LNCaP clone FGC (cell line): ENCODE measurements at places on chromosomes 7 and 10.

- no peak for DNase-seq
Observed at GRCh38 chr7:157876469-157877285, 539.9 kb downstream of the DNAJB6 start.

- DNase-seq, result no peak
Observed at GRCh38 chr10:47452495-47453140, 31.3 kb downstream of the ANXA8 start.

DNA sequence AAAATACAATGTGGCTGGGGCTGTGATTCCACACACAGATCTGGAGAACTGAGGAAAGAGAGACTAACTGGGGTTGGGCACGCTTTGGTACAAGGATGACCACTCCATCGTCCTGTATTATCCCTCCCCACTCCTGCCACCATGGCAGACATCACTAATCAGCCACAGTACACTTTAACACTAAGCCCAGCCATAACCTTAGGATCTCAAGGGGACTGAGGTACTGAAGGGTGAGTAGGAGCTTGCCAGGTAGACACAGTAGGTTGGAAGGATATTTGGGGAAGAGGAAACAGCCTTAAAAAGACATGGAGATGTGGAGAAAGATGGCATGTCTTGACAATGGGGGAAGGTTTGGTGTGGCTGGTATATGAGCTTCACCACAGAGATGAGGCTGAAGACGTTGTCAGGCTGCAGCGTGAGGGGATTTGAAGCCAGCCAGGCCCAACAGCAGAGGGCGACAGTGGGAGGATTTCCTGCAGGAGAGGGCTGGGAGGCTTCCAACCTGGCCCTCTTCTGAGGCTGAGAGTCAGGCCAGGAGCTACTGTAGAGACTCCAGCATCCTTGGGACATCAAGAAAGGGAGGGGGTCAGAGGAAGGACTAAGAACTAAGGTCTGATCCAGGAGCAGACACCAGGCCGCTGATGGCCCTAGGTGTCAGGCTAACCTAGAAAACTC is 58.6 kb upstream of the COL13A1 start:
- DNase-seq, result no peak

DNA sequence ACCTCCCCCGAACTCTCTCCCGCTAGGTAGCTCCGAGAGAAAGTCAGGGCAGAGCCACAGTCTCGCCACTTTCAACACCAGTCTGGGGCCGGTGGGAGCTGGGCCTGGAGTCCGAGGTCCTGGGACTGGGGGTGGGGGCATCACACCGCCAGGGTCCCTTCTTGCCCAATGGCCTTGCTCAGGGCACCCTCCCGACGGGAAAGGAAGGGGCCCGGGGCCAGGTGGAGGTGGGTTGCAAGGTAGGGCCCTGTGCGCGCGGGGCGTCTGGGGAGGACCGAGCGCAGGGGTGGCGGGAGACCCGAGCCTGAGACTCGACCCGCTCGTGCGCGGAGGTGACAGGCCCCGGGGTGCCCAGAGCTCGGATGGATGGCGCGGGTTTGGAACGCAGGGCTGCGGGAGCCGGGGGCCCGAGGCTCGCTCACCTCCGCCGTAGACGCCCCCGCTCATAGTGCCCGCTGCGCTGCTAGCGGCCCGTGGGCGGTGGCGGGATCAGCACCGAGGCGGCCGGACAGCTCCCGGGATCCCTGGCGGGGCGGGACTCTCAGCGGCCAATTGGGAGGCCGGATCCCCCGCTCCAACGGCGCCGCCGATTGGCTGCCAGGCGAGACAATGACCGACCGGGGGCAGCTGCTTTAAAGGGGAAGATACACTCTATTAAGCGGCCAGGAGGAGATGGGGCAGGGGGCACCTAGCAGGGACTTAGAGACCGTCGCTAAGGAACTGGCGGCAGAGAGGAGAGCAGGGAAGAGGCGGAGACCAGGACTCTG is at the start of gene ACTL6B:
TSS of gene ACTL6B (minus strand) at position 541 of the 767 bp plus-strand sequence. CDS start at position 447, 94 bp downstream.
- DNase-seq, result no peak

DNA sequence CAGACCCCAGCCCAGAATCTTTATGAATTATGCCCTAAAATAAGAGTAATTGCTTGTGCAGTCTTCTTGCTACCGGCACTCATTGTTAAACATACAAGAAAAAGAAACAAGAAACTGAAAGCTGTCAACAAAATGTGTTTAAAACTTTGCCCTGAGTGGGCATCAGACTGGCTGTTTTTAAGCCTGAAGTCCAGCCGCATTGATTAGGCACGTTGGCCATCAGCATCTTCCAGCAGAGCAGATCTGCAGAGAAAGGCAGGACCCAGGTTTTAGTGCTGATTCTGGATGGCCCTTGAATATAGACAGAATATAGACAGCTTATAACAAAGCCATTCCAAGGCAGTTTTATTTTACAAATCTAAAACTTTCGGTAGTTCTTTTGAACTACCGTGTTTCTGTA is 102.8 kb downstream of the POLL start:
- DNase-seq, result no peak

DNA sequence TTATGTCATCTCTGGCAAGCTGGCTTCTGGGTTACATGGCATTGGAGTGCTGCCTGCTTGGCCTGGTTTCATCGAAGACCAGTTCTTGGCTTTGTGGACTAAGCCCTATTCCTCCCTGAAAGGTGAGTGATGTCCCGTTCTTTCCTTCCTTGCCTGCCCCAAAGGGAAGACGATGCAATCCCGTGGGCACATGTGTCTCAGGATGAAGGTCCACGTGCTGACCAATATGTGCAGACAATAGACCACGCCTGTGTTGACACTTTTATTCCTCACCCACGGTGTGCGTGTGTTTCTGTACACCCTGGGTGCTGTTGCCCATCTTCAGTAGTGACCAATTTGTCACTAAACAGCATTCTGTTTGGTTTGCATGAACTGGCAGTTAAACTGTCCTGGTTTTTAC is 28.6 kb upstream of the SHH start:
- no peak for DNase-seq

GRCh38 chr10:7787150-7787856 is 490 bp downstream of the KIN start:
- no peak for DNase-seq

DNA sequence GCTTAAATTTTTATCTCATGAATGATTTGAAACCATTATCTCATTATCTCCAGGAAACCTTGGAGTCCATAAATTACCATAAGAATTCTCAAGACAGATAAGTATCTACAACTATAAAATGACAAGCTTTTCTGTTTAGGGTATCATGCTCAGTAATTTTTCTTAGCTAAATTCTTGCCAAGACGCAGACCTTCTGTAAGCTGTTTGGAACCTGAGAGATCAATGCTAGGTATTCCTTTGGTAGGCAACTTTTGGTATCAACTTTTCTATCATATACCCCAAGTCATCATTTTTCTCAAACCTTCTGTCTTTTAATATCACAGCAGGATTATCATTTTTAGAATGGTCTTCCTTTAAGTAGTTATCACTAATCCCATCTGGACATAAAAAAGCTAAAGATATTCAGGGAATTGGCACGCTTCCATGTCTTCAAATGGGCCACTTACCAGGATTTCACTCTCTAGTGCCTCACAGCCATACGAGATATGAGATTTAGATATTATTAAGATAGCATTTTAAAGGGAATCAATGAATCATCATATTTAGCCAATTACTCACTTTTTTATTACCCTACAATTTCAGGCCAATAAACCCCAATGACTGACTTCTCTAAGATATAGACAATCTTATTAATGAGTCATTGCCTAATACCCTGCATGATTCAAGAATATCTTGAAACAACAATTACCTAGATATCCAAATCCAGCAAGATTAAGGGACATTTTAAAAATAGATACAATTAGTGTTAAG is 544.1 kb downstream of the HTR7 start:
- DNase-seq, result no peak

- peak; percentile 74 for DNase-seq
Observed at GRCh38 chr7:26365077-26365900, 73.6 kb downstream of the SNX10 start.

DNA sequence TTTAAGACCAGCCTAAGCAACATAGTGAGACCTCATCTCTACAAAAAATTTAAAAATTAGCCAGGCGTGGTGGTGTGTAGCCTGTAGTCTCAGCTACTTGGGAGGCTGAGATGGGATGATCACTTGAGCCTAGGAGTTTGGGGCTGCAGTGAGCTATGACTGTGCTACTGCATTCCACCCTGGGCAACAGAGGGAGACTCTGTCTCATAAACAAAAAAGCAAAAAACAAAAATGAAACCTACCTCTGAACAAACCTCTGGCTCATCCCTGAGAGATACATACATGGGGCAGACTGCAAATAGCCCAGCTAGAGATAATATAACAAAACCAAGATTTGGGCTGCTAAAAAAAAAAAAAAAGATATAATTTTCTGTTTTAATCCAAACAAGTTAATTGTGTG is 19.5 kb downstream of the C10orf67 start:
- DNase-seq, result no peak

DNA sequence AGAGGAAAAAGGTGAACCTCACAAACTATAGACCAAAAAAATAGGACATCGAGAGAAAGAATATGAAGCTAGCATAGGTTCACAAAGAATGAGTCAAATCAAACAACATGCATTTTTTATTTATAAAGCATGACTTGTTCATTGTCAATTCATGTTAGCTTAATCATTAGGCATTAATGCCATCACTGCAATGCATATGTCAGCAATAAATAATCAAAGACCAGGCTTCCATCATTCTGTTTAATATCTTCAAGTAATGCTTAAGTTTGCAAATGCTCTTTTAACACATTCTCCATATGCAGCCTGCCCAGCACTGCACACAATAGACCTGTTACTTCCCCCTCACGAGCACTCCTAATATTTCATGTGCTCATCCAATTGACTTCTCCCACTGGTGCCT is 8.9 kb upstream of the MAGI2 start:
- no peak for DNase-seq

DNA sequence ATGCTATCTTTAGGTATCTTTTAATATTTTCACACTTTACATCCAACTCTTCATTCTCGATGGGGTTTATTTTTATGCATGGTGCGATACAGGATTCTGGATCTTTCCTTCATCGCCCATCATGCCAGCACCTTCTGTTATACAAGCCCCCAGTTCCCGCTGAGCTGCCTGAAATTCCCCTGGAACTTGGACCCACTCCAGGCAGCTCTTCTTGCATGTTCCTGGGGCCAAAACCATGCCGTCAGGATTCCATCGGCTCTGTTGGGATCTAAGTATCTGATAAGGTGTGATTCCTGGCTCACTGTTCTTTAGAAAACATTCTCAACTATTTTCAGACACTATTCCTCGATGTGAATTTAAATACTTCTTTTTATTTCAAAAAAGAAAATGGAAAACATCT is 40.5 kb upstream of the PPP2R2D start:
- no peak for DNase-seq

DNA sequence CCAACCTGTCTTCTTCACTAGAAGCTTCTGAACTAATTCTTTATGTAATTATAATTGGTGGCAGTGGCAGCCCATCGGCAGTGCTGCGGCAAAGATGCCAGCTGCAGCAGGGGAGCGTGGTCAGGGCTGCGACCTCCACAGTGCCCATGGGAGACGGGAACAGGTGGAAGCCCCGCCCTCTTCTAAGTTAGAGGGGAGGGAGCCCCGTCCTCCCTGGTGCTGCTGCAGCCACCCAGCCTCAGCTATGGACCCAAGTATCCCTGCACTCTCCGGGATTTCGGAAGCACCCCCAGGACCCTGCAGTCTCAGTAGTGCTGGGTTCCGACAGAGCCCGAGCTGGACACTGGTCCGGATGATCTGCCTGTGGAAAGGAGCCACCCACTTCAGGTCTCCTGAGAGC is 117.0 kb upstream of the MBL2 start:
- no peak for DNase-seq

DNA sequence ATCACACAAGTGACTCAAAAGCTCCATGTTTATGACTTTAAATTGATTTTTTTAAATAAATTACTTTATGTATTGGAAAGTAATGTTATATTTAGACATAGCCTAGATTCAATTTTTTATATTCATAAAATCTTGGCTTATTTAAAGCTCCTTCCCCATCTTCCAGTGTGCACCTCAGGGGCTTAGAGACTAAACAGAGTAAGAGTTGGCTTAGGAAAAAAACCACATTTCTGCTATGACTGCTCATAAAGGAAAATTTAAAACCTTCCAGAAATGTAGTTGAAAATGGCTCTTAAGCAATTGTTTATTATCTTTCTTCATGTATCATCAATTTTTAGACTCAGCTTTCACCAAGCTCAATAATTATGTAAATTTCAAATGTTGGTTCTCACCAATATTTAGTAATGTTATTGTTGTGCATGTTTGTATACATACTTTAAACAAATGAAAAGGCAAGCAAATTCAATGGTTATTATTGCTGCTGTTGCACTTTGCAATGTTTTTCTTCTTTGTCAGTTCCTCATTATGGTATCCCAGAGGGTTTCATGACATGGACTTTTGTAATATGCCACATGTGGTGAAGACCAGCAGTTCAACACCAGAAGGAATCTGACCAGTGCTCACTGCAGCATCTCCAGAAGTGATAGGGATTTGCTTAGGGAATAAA is 700.1 kb upstream of the ANKRD30A start:
- DNase-seq, result no peak

- no peak for DNase-seq
Observed at GRCh38 chr10:33939892-33940291, 605.4 kb upstream of the NRP1 start.

GRCh38 chr10:84424731-84425167 is 96.4 kb downstream of the CCSER2 start:
- DNase-seq, result peak; percentile 84

DNA sequence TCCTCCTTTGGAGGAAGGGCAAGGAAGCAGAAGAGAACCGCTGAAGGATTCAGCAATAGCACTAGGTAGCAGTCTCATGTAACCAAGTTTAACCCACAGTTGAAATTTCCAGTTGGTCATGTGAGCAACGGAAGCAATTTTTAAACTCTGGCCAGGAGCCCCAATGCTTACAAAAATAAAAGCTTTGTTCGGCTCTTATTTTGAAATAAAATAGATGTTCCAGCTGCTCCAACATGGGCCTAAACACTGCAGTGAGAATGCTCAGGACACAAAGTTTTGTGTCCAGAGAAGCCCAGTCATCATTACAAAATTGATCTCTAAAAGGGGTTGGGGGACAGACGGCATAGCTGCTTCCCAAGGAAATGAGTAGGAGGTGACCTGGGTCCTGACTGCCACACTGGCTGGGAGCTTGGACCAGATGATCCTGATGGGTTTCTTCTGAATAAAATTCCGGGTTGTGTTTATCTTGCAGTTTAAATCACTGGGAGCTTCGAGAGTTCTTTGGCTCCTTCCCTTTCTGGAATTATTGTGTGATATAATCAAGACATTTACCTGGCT is 452 bp upstream of the TMEM140 start:
- no peak for DNase-seq

- DNase-seq, result peak; percentile 97
Observed at GRCh38 chr10:33799281-33799943, 464.9 kb upstream of the NRP1 start.

DNA sequence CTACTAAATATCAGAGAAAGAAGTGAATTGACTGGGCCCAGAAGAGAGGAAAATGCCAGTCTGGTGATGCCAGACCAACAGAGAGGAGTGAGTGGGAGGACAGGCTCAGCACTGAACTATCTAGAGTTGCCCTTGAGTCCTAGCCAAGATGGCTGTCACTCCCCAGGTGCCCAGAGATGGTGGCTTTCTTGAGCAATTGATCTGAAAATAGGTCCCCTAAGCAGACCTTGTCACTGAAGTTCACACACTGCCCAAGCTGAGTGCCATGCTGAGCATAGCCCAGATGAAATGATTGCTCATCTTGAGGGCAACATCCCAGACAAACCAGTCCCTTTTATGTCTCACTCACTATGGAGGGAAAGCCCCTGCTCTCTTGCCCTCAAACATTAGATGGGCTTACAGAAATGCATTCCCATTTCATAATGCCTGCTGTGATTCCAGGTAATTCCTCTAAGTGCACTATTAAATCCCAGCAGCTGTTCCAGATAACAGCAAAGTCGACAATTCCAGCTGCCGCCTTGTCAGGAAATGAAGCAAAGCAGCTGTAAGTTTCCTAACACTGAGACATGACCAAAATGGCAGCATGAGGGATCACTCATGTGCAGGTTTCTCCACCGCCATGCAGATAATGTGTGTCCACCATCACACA is 329.4 kb downstream of the KCNMA1 start:
- DNase-seq, result no peak
